Left renal pelvis (tissue), 4 donors: ENCODE measurements at places on chromosomes 2 and 18.

- no peak for DNase-seq
Observed at GRCh38 chr18:56825878-56826277, 174.7 kb downstream of the WDR7 start.

GRCh38 chr2:223076573-223076972 is 24.6 kb downstream of the KCNE4 start:
- DNase-seq, result no peak

GRCh38 chr2:98489971-98490962 is 45.6 kb downstream of the INPP4A start:
- no peak for DNase-seq

DNA sequence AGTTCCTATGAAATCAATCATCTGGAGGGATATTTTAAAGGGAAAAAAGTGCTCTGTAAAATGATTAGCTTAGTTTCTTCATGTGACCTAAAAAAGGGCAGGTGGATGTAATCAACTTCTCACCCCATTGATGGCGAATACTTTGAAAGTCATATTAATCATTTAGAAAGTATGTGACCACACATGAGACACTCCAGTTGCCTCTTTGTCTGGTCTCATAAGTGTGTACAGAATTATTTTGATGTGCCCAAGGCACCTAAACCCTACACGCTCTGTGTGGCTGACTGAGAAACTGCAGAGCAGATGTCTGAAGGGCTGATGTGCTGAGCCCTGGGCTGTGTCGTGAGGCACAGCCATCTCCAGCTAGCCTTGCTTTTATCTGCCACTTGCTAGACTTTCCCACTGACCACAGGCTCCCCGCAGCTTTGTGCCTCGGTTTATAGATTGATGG is 26.9 kb downstream of the SGPP2 start:
- no peak for DNase-seq

GRCh38 chr2:232137356-232138147 is 176.0 kb downstream of the DIS3L2 start:
- no peak for DNase-seq

DNA sequence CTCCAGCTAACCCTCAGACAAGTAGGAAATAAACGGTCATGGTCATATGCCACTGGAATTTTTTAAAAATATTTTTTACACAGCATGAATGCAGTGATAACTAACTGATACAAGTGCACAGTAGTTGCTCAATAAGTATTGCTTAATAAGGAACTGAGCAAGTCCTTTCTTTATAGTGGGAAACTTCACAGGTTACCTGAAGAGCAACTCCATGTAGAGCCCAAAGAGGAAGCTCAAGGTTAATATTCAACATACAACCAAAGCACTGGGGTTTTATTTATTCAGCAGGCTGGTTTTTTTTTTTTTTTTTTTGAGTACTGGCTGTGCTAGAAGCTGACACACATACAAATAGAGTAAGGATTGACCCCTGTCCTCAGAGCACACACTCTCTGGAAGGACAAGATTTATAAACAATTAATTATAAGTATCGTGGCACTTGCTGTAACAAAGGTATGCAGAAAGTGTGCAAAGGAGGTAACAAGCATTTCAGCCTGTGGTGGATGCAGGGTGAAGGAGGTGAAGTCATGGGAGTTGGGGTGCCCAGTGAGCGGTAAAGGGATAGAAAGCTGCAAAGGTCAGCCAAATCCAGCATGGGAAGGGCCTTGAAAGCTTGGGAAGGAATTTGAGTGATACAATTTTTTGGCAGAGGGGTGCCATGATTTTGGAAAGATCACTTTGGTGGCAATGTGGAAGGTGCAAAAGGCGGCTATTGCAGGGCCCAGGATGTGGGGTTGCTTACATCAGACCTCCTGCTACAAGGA is 52.7 kb downstream of the ATOH8 start:
- DNase-seq, result no peak

GRCh38 chr2:178517496-178517895 is 37.2 kb downstream of the PLEKHA3 start:
- no peak for DNase-seq

DNA sequence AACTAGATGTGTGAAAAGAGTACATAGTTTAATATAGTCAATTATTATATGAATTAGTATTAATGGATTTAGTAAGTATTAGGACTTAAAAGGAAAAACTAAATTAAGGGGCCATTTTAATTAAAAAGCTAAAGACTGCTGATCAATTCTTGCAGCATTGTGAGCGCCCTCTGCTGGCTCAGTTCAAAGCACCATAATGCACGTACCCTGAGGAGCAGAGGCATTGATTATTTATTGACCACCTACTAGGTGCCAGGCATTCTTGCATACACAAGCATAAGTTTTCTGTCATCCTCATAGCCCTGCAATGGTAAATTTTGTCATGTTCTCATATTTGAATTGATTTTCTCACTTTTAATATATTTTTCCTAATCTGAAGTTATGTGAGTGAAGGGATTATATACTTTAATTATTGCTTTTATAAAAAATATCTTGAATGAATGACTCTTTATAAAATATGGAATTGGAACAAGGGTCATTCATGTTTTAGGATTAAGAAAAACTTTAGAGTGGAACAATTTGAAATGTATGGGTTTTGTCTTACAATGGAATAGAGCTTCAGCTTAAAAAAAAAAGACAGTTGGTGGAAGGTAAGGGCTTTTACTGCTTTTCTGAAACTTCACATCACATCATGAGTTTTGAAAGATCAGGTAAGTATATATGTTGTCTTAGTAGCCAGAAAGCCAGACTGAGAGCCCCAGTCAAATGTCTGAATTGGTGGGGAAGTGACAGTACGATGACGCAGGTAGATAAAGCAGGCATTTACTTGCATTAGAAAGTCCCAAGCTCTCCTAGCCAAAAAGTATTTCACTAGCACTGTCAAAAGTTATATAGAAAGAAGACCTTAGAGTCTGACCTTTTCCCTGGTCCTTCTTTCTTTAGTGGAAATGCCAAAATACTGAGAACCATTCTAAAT is 9.7 kb downstream of the ITGA4 start:
- no peak for DNase-seq

DNA sequence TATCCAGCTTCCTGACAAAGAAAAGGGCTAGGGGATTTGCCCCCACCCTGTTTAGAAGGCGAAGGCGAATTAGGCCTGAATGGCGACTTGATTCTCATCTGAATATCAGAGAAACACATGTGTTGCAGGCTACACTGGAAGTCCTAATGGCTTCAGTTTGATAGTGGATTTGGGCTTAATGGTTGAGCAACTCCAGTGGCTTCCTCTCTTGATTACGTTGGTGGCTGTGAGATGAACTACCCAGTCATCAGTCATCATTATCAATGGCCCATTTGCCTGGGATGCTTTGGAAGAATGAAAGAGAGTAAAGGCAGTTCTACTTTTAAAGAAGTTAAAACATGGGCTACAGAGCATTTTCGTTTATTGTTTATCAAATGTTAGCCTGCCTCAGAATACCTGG is 60.9 kb upstream of the IL1R1 start:
- DNase-seq, result no peak

GRCh38 chr18:35282353-35282752 is 7.7 kb downstream of the ZSCAN30 start:
- no peak for DNase-seq

DNA sequence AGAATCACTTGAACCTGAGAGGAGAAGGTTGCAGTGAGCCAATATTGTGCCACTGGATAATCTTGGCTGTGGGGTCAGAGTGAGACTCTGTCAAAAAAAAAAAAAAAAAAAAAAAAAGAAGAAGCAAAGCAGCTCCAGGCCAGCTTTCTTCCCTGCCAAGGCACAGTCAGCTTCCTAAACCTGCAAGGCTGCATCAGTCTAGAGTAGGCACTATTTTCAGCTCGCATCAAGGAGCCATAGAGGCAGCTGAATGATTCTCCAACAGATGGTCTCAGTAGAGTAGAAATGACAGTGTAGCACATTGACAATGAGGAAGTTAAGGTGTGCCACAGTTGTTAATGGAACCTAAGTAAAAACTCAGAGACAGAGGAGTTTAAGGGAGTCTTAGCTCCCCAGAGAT is 35.6 kb downstream of the BMP10 start:
- no peak for DNase-seq

GRCh38 chr2:172247203-172247602 is 144.5 kb upstream of the DLX2 start:
- DNase-seq, result no peak

- DNase-seq, result no peak
Observed at GRCh38 chr2:235496239-235496621, 2.4 kb downstream of the AGAP1 start.

- no peak for DNase-seq
Observed at GRCh38 chr2:189641590-189641989, 19.7 kb upstream of the ASNSD1 start.

DNA sequence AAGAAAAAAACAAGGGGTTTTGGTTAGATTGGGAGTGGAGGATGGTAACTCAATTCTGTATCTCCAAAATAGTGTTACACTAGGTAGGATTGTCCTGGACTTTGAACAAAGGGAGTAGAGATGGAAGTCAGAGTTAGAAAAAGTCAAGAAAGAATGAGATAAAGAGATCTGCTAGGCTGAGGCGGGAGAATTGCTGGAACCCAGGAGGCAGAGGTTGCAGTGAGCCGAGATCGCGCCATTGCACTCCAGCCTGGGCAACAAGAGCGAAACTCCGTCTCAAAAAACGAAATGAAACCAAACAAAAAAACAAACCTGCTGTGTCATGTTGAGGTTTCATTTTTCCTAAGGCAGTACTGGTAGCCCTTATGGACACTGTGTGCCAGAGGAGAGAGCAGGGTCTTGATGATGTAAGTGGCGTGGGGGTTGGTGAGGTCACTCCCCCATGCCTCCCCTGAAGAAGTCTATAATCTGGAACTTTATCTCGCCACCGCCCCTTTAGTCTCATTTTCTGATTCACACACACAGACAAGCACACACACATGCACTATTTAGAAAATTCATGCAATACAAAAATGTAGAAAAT is 10.5 kb downstream of the DRC1 start:
- no peak for DNase-seq

GRCh38 chr2:215554689-215555498 is 119.0 kb upstream of the FN1 start:
- no peak for DNase-seq

DNA sequence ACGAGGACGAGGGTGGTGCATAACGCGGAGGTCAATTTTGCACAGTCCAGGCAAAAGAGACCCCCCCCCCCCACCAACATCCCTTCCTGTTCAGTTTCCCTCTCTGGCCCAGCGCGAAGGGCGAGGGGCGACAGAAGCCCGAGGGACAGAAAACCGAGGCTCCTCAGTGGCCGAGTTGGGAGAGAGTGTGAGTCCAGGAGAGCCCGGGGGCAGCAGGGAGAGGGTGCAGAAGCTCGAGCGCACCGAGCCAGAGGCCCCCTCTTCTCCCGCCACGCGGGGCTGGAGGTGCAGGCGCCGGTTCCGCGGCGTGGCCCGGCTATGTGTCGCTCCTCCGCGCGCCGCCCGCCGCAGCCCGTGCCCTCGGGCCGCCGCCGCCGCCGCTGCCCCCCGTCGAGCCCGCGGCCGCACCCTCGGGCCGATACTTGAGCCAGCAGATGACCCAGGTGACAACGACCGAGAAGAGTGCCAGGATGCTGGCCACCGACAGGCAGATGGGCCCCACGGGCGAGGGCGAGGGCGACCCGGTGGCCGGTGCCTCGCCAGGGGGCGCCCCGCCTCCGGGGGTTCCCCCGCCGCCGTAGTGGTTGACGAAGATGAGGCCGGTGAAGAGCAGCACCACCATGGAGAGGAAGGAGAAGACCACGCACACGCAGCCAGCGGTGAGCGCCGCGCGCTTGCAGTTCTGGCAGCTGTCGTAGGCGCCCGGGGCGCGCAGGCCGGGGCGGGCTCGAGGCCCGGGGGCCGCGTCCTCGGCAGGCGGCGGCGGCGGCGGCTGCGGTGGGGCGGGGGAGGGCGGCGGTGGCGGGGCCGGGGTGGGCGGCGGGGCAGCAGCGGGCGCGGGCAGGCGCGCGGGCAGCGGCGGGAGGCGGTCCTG is 20.2 kb upstream of the PAX3 start:
- DNase-seq, result no peak

DNA sequence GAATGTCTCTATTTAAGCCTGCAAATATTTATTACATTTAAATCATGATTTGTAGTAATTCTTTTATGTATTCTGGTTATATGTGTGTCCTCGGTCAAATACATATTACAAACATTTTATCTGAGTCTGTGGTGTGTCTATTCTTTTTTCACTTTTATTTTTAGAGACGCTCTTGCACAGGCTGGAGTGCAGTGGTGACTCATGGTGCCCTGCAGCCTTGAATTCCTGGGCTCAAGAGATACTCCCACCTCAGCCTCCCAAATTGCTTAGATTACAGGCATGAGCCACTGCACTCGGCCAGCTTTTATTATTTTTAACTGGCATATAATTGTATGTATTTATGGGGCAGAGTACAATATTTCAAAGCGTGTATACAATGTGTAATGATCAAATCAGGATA is 47.5 kb downstream of the ARID5A start:
- no peak for DNase-seq

DNA sequence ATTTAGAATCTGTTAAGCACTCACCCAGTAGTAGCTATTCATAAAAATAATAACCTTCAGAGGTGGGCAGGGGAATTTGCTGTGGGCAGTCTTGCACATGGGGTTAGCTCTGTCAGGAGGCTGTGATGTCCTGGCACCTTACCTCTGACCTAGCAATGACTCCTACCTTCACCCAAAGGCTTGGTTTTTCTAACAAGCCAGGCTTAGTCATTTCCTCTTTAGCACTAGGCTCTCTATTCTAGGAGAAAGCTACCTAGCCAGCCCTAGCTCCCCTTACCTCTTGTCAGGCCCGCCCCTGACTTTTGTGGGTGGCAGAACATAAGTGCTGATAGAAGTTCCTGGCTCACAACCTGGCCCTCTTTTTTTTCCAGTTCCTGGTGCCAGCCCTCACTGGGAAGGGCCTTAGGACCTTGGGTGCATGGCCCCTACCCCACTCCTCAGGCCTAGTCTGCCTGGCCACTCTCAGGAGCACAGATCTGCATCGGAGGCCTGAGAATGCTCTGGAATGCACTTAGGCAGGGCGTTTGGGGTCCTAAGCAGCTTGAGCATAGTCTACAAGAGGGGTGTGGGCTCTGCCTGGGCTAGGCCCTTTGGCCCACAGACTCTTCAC is 17.7 kb downstream of the CPLX4 start:
- DNase-seq, result no peak

DNA sequence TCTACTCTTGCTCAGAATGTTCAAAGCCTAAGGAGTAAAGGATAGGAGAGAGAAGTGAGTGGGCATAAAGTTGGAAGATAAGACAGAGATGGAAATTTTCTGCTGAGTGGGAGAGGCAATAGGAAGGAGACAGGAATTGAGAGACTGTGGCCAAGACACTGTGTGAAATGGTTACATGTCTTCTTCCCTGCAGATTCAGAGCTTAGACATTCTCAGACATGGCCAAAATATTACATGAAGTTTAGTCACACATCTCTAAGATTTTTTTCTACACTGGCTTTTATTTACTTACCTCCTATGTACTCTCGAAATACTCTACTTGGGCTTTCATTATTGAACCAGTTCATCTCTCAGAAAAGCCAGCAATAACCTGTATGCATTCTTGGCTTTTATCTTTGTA is 363.0 kb upstream of the FANCL start:
- DNase-seq, result no peak
